ENCODE measurements at places on chromosomes 4 and X.

DNA sequence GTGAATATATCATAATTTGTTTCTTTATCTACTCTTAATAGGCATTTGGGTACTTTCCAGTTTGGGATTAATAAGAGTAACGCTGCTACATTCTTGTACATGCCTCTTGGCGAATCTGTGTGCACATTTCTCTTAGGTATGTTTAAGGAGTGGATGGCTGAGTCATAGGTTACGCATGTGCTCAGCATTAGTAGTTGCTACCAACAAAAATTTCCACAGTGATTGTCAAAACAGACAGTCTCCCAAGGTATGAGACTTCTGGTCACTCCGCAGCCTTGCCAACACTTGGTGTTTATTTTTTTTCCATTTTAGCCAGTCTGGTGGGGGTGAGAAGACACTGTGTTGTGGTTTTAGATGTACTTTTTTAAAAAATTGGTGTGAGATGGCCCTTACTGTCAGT, 44.6 kb downstream of the FGFBP1 start:
- no peak for DNase-seq

DNA sequence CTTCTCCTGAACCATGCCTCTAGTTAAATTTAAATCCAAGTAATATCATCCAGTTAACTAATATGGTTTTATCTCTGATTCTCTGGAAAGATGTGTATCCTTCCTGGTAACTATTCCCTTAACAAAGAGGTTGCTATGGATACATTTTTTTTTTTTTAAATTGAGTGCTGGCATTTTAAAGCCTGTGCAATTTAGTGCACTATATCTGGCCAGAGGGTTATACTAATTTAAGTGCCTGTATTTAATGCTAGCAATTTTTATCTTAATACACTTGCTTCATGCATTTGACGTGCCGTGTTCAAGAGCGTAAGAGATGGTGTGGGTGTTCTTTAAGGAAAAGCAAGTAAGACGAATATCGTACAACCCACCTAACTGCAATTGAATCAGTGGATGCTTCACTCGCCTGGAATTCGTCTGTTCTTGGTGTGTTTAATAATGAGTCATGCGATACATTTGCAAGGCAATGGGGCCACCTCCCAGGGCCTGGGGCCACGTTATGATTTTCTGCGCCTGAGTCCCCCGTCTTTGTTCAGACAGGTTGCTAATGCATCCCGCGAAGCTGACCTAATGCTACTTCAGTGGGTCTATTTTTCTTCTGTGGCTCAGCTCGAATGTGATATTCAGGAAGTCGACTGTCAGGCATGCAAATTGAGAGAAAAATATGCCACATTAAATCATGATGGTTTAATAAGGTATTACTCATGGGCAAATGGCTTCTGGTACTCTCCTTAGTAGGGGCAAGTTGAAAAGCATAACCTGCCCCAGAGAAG, 14.2 kb upstream of the MID1 start:
- DNase-seq, result no peak

DNA sequence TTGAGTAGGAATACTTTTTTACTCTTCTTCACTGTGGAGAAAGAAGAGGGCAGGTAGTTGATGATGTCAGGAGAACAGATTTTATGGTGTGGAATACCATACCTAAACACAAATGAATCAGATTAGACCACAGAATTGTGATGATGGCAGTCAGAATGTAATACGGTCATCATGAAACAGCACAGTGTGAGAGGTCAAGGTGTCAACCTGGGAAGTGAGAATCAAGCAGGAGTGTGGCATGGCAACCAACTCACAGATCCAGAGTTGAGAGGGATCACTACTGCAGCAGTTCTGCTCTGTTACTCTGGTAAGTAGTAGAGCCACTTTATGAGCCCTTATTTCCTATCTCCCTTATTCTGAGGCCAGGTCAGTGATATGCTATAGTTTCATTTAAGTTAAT, 27.7 kb downstream of the METTL14 start:
- DNase-seq, result no peak

DNA sequence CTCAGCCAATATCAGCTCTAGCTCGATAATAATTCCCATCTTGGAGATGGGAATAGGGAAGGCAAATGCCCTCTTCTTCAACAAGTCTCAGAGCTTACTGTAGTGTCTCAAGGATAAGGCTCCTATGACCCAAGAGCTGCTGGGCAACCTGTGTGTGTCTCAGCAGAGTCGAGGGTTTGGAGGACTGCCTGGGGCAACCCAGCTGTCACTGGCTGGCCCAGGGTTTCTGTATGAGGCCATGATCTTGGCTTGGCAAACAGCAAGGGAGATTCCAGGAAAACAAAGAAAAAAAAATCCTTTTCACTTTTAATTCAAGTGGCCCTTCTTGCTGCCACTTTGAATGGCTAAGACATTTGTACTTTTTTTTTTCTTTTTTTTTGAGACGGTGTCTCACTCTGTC, 34.4 kb downstream of the TMSB4X start:
- no peak for DNase-seq

DNA sequence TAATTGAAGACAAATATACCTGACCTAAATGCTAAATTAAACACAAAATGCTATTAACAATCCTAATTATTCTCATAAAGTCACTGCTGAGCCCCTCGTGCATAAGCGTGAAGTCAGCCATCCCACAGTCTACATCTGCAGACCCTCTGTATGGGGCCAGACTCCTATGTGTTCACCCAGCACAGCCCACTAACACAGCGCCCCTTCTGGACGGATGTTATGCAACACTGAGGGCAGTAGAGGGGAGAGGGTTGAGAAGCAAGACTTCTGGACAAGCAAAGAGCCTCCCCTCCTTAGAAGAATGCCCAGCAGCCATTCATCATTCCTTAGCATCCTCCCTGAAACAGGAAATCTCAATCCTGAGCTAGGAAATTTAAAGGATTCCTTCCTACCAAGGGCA, 7.9 kb downstream of the TRPC3 start:
- no peak for DNase-seq

GRCh38 chrX:104165894-104166734, at the start of gene FAM199X:
Gene FAM199X (plus strand): TSS chrX:104166453. CDS start chrX:104166786, 333 bp downstream.
- peak; percentile 81 for DNase-seq

All from NCI-H774 (cell line).